ENCODE measurements at places on chromosomes 11 and 22.

DNA sequence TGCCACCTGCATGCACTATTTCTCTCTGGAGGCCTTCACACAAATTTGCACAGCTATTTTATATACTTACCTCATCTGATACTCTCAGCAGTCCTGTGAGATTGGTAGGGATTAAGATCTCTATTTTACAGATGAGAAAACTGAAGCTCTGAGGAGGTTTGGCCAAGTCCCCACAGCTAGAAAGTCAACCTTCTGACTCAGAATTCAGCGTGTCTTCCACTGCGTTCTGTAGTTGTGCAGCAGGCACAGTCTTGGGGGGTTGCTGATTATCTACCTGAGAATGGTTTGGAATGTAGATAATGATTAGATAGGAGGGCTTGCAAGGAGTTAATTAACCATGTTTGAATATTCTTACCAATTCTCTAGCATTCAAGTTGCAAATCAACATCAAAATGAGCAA lies 2.5 kb upstream of the SORL1 start:
- peak; percentile 61 for DNase-seq

GRCh38 chr11:36233204-36233603 lies 56.0 kb downstream of the COMMD9 start:
- no peak for DNase-seq

DNA sequence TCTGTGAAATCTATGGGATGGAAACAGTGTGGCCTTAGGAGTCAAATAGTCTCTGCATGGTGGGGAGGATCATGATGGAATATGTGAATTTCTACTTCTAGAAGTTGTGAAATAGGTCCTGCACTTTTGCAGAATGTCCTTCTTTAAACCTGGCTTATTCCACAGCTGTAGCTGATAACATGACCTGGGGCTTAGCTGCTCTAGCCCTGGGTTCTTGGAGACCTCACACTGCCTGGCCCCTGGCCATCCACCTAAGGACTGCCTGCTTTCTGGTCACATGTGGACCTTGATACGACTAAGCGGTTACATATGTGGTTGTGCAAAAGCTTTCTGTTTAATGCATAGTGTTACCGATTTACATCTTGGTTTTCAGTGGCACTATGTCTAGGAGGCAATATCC lies 88.2 kb downstream of the SWAP70 start:
- no peak for DNase-seq

- peak; percentile 92 for DNase-seq
These were observed 461 bp upstream of the EED start for GRCh38 chr11:86244063-86244521.

DNA sequence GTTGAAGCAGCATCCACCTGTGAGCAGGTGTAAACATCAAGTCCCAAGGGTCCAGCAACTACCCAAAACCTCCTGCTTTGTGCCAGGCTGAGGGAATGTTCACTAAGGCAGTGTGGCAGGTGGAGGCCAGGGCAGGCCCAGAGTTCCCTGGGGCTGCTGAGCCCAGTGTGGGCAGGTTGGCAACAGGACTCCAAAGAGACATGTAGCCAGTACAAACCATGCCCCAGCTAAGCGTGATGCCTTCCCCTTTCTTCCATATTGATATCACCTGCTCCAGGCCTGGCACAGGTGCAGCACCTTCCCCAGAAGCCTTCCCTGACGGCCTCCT lies 30.0 kb upstream of the SCUBE2 start:
- DNase-seq, result no peak

- DNase-seq, result no peak
These were observed 9.8 kb upstream of the PSMA1 start for GRCh38 chr11:14529951-14530350.
